ENCODE measurements at places on chromosomes 2 and 18.

DNA sequence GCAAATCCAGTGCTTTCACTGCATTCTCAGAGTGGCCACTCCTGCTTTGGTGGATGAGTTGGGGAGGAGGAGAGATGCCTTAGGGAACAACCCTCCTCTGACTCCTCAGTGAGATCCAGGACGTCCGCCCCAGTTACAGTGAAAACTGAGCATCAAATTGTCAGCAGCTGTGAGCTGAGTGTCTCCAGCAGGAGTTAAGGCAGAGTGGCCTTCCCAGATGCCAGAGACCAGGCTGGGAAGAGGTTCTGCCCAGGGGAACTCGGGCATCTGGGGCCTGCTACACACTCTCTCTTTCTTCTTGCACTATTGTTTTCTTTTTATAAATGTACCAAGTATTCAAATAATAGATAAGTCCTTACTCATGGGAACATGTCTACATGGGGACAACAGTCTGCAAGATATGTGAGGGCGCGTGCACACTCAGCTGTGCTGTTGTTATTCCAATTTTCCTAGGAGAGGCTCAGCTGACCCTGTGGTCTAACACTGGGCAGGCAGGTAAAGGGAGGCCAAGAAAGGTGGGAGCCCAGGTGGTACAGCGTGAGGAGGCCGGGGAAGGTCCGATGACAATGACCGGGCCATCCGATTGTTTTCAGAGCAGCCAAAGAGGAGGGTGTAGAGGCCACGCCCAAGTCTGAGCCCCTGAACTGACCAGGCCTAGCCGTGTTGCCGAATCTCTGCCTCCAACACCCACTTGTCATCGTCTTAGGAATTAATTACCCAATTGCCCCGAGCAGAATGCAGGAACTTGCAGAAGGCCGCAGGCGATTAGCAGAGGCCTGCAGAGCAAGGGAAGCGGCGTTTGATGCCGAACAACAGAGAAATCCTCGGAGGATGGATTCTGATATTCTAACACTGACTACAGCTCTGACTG is 166.9 kb downstream of the ANAPC1 start:
- no peak for DNase-seq

DNA sequence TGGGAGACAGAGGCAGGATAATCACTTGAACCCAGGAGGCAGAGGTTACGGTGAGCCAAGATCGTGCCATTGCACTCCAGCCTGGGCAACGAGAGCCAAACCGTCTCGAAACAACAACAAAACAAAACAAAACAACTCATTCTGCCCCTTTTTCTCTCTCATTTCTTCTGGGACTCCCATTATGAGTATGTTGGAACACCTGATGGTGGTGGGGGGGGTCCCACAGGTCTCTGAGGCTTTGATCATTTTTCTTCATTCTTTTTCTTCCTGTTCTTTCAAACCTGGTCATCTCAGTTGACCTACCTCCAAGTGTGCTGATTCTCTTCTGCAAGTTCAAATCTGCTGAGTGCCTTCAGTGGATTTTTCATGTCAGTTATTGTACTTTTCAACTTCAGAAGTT is 8.2 kb upstream of the FAM161A start:
- no peak for DNase-seq

- peak; percentile 25 for DNase-seq
Observed at GRCh38 chr2:46179037-46179621, 118.1 kb upstream of the EPAS1 start.

DNA sequence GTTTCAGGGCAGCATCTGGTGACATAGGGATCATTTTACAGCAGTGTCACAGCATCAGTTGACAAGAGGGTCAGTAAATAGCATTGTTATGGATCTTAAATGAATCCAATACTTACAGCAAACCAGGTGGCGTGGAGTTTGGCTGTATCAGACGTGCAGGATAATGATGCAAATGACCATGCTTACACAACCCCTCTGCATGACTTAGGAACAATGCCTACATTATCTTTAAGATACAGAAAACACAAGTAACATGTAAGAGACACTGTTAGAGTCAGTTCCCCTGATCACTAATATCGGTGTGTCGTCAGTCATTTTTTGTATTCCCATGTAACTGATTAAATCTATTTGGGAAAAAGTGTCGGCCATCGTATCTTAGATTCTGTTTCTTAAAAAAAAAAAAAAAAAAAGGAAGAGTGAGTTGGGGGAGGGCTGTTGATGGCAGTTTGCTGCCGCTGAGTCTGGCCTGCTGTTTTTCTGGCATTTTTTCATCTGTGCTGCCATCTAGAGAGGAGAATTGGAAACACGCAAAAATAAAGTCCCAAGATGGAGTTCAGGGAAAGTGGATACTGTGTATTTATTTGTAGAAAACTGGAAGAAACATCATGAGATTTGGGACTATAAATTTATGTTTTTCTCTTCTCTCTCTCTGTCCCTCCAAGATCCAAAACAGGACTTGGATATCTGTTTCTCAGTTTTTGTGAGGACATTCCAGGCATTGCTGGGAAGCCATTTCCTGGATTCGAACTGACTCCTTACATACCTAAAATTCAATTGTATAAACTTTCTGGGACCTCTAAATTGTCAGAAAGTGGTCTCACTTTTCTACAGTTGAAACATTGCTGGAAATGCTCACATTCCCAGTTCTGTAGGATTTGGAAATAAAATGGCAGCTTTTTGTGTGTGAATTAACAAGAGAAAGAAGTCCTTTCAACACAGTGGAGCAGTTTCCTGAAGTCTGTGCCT is 60.3 kb upstream of the AGPS start:
- peak; percentile 27 for DNase-seq

DNA sequence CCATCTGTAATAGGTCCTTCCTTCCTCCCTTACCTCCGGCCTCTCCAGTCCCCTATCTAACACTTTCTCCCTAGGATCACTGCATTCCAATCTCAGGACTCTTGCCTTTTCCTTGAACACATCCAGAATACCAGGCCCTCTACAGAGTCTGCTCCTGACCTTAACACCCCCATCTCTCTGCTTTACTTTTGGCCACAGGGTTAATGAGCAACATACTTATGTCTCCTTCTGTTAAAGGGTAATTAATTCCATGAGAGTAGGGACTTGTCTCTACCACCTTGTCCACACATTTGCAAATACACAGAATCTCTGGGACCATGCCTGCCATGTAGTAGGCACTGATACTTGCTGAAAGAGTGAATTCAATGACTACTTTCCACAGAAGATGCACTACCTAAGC is 94.9 kb downstream of the COBLL1 start:
- no peak for DNase-seq

DNA sequence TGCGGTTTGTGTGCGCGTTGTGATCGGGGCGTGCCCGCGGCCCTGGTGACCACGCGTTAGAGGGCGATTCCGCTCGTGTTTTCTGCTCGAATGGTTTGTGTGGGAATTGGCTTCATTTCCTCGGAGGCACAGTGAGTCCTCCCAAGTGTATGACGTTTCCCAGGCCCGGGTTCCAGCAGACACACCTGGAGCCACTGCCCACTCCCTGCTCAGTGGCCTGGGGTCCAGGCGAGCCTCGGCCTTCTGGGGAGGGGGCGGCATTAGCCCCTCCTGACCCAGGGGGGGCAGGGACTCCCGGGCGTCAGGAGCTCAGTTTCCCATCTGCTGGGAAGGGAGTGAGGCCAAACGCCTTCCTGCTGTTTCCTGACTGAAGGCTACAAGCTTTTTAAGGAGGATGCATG is 92.1 kb downstream of the NFATC1 start:
- no peak for DNase-seq

DNA sequence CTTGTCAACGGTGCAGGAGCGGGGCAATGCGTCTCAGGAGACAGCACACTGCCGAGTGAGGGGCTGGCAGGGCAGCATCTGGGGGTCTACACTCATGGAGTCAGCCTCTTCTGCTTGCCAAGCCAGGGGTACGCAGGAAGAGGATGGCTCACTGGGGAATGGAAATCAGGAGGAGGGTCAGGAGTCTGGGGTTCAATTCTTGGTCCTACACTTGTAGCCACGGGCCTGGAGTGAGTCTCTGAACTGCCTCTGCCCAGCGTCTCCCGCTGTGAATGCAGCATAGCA is 70.0 kb downstream of the CAPN13 start:
- no peak for DNase-seq

DNA sequence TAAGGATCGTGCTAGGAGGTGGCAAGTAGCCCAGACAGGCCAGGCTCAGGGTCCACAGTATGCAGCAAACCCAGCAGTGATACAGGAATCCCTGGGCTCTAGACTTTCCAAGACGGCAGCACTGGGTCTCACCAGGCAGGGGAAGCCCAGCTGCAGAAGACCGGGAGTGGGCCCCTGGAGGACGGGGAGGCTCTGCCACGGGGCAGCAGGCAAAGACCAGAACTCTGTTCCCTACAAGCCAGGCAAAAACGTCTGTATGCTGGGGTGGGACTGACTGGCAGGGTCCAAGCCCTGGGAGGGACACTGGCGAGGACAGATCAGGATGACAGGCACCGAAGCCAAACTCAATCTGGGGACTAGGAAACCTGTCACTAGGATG is 98.9 kb upstream of the SEC11C start:
- no peak for DNase-seq

- no peak for DNase-seq
Observed at GRCh38 chr2:135174810-135175093, 122.7 kb downstream of the RAB3GAP1 start.

GRCh38 chr2:54330926-54331835 is 75.2 kb upstream of the TSPYL6 start:
- no peak for DNase-seq

DNA sequence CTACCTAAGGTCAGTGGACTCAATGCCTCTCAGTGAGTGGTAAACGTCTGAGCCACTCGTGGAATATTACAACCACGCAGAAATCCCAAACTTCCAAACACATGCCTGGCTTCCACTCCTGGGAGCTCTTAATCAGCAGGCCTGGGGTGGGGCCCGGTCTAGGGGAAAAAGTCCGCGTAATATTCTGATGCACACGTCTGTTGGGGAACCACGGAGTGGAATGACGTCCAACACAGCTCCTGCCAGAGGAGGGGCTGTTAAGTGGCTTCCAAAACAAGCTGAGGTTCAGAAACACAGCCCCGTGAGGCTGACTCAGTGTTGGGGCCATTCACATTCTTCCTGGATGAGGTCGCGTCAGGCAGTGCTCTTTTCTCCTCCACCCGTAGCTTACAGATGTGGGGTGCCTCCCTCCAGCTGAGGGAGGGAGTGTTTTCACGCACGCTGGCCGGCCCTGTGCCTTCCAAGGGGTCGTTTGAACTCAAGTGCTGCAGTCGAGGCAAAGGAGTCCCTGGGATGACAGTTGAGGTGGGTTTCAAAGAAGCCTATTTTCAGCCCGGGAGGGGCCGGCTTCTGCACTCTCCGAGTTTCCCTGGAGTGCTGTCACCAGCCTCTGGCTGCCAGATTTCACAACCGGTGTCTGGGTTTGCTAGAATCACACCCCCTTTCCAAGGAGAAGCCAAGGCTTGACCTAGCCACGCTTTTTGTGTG is 73.1 kb downstream of the ACKR3 start:
- DNase-seq: no peak

- DNase-seq: no peak
Observed at GRCh38 chr2:129585760-129586159, 393.7 kb upstream of the RAB6C start.

DNA sequence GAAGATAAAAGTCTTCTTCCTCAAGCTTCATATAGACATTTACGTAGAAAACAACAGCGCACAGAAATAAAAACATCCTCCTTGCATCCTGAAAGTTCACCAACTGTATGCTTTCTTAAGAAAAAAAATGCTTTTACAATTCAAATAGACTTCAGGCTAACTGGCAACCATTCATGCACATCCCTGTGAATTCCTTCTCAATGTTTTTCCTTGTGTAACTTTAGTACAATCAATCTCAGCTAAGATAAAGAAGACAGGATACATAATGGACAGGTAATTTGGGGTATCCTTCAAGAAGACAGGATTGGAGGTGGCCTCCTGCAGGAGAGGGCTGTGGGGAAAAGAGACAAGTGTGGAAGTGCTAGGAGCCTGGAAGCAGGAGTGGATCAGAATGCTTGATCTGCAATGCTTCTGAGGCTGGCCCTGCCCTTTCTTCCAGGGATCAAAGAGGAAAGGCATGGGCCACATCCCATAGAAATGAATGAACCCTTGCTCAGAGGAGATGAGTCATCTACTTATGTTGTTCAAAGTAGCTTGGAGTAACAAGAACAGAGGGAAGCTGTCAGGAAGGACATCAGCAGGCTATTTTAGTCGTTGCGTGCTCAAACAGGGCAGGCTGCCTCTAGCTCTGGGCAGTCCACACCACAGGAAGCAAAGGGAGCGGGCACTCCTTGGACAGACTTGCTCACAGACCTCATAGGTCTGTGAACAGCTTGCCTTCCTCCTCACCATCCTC is 126.6 kb downstream of the TMEM131 start:
- no peak for DNase-seq

GRCh38 chr2:200873560-200873959 is 9.1 kb upstream of the CLK1 start:
- DNase-seq: no peak

DNA sequence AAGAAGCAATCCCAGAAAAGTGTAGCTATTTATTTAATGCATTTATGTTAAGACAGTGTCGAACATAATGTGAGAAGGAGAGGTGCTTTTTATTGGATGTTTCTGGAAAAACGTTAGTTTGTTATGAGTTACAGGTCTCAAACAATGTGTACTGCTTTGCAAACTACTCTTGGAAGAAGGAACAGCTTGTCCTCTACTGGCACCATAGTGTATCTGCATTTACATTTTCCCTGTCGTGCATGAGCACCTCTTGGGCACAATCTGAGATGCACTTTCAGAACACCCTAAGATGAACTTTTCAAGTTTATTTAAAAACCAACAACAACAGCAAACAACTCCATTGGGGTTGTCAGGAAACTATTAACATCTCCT is 22.8 kb downstream of the CCNYL1 start:
- DNase-seq: no peak

DNA sequence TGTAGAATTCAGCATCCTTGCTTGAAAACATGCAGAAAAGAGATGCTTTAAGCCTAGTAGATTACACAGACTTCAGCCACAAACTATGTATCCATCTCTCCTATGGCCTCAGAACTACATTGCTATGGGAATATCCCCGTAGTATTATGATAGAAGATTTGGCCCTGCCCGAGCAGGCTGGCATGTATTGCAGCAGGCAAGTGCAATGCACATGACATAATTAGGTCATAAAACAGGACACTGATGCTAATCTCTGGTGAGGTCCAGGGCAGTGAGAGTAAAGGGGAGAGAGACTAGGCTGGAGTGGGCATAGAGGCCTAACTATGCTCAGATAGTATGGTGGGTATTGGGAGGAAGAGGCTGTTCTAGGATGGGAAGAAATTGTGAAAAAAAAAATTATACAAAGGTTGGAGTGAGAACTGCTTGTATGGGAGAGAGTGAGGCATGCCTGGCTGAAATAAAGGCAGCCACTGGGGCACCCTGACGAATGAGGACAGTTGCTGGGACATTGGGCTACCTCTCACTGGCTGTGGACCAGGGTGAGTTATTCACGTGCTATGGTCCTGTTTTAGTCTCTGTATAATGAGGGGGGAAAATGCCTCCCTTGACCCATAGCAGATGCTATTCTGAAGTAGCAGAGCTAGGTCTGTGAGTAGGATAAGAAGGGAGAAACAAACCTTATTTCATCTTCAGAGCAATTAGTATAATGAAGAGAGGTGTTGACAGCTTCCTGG is 1.6 kb upstream of the PLA2R1 start:
- DNase-seq: no peak

GRCh38 chr2:174326161-174327020 is 8.4 kb upstream of the SP9 start:
- DNase-seq: peak; percentile 30
